Stimulated activated CD4-positive, alpha-beta T cell treated with anti-CD3 and anti-CD28 coated beads, TNF-alpha, amount 100 ng/mL, for 24 hours (primary cell): ENCODE measurements at places on chromosomes 6 and 20.

DNA sequence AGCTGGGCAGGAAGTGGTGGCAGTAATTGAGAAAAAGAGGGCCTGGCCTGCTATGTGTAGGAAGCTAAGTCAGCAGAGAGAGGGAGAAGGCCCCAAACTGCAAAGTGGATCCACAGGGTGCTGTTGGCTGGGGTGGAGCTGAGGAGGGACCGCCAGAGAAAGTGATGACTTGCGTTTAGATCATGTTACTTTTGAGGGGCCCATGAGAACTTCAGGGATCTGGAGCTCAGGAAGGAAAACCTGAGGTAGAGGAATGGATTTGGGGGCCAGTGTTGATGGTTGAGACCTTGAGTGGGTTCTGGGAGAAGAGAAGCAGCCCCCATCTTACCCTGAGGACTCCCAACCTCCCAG is 155.5 kb downstream of the MRPL14 start:
- no peak for DNase-seq

DNA sequence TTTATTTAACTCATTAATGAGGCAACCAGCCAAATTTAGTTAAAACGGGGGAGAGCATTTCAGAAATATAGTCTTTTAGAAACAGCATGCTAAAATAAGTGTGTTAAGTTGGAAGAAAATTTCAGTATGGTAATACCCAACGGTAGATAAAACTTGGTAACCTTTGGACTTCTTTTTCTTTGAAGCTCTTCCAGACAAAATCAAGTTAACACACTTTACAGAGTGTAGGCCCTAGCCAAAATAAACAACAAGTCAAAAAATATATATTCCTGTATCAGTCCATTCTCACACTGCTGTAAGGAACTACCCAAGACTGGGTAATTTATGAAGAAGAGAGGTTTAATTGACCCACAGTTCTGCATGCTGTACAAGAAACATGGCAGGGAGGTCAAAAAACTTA is 279.6 kb downstream of the HIVEP2 start:
- no peak for DNase-seq

GRCh38 chr6:137845460-137845859 is 21.6 kb upstream of the TNFAIP3 start:
- DNase-seq: no peak

GRCh38 chr20:53402233-53403005 is 191.2 kb downstream of the ZNF217 start:
- DNase-seq: peak; percentile 6

DNA sequence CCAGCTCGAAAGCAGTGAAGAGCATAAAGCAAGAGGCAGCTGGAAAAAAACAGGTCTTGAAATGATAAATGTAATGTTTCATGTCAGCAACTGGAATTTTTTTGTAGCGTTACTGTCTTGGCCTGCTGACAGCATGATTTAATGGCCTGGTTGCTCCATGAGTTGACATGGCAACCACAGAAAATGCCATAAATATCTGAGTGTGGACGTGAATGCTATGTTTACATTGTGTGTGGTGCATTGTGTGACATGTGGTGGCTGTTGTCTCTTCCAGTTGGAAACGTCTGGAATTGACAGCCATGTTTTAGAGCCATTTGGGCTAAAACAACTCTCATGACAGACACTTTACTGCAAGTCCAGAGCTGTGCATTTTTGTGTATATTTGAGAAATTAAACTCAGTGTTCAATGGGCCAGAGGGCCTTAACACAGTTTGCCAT is 170.0 kb downstream of the FOXA2 start:
- no peak for DNase-seq

GRCh38 chr6:105519954-105520353 is 117.1 kb upstream of the PREP start:
- DNase-seq: no peak

DNA sequence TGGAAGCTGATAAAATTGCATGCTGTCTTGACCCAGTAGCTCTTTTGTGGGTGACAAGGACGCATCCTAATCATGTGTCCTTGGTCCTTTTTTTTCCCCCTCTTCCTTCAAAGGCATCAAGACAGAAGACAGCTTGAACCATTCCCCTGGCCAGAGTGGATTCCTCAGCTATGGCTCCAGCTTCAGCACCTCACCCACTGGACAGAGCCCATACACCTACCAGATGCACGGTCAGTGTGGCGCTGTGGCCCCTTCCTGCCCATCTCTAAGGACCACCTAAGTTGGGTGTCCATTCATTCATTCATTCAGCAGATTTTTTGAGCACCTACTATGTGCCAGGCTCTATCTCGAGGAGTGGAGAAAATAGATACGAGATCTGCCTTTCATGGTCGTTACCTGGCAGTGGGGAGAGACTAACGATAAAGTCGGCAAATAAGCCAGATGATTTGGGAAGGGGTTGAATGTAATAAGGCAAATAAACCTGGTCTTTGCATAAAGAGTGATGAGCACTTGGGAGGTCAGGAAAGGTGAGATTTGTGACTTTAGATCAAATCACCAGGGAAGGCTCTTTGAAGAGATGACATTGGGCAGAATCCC is 121.5 kb downstream of the EYA2 start:
- DNase-seq: no peak

DNA sequence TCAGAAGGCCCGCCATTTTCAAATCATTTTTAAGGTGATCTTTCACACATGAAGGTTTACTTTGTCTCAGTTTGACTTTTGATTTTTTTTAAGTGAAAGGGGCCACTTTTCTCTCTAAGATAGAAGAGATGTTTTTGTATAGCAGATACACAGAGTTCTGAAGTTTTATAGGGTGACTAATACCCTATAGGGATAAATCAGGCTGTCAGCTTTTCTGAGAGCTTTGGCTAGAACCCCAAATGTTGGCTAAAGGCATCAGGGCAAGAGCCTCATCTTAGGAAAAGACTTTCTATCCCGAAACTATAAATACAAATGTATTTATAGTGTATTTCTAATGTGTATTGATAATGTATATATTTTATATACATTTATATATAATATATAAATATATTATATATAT is 181.4 kb downstream of the TBX18 start:
- no peak for DNase-seq

DNA sequence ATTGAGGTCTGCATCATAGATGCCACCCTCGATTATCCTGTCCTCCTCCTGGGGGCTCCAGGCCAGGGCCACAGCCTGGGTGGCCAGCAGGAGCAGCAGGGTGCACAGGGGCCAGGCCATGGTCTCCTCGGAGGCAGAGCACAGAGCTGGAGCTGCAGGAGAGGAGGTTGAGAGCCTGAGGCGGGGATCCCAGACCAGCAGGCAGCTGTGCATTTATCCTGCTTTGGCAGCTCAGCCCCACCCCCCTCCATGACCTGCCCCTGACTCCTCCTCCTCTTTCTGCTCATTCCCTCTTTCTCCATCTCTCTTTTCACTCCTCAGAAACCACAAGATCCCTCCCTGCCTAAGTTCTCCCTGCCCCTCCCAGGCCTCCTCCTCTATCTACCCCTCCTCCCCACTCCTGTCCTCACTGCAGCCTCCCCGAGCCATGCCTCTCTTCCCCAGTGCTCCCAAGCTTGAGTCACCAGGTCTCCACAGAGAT is at the start of gene CST2:
TSS of gene CST2 (minus strand) at position 189 of the 481 bp plus-strand sequence. CDS start at position 120, 69 bp downstream.
- no peak for DNase-seq

DNA sequence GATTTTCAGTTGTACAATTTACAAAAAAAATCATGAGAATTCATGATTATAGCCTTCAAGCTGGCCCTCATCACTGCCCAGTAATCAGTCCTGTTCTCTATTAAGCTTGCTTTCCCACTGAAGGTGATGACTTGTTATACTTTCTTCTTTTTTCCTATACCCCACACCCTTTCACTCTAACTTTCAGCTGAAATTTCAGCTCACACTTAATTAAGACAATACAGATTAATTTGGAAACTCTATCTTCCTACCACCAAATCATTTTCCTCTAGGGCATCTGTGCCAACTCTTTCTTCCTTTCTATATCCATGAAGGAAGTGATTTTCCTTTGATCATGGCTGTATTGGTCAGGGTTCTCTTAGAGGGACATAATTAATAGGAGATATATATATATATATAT is 449.9 kb downstream of the CD109 start:
- DNase-seq: no peak

DNA sequence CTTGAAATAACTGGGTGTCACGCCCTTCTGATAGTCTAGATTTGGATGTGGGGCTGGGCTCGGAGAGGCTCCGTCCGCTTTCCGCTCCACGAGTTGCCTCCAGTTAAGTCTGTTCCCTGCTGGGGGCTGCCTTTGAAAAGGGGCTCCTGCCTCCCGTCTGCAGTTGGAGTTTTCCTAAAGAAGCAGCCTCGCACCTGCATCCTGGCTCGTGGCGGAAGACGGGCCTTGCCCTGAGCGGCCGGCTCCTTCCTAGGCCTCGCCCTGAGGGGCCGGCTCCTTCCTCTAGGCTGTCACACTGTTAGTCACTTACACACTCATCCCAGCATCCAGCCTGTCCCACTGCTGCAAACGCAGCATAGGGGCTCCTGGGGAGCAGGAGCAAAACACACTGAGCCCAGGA is 74.4 kb downstream of the SMOC2 start:
- no peak for DNase-seq

GRCh38 chr6:30543821-30544220 is 12.5 kb downstream of the GNL1 start:
- no peak for DNase-seq

DNA sequence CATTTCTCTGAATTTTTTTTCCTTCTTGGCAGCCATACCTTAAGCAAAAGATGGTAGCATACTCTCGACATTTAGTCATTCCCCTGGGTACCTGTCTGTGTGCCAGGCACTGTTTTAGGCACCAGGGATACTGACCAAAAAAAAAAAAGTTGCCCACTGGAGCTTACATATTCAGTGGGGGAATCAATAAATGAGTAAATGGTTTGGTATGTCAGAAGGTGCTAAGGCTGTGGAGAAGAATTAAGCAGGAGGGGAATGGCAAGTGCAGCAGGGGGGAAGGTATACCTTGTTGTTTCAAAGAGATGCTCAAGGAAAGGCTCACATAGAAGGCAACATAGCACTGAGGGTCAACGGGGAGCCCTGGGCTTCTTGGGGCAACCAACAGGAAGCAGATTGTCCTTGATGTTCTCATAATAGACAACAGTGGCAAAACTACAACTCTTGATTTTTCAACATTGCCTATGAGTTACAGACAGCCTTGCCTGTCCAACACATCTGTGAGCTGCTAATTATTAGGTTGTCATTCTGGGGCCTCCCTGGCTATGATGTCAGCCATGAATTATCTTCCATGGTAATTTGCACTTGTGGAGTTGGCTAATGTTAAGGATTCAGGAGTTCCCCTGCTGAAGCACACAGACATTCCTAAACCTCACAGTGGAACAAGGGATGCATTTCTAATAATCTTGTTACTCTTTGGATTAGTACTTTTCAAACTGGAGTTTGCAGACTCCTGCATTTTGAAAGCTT is 19.6 kb downstream of the NT5E start:
- no peak for DNase-seq

- no peak for DNase-seq
Observed at GRCh38 chr20:20864351-20865096, 152.1 kb upstream of the RALGAPA2 start.

DNA sequence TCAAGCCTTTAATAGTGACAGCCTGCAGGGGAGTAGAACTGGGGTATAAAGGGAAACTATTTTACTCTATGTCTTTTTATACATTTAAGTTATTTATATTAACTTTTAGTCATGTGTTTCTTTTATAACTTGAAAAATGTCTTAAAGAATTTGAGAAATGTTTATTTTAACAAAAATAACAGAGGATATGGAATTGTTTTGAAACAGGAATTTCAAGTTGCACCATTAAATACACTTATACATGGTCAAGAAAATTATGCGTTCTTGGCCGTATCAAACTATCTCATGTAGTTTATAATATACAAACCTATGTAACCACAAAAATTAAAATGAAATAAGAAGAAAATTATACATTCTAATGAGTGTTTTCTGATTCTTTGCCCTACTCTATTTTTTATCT is 282.7 kb downstream of the GRIK2 start:
- no peak for DNase-seq

DNA sequence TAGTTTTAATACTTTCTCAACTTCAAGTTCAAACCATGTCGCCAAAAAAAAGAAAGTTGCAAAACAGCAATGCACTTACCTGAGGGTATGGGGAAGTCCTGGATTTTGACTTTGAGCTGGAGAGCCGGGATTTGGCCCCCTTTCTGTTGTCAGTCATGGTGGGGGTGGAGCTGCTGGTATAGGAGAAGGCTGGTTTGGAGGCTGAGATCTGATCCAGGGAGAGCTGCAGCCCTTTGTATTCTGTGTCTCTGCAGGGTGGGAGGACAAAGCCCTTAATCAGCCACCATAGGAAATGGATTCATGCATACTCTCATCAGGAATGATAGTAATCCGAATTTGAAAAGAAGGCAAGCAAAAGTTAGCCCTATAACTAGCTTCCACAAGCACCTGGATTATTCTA is 44.0 kb downstream of the SIM1 start:
- DNase-seq: no peak

DNA sequence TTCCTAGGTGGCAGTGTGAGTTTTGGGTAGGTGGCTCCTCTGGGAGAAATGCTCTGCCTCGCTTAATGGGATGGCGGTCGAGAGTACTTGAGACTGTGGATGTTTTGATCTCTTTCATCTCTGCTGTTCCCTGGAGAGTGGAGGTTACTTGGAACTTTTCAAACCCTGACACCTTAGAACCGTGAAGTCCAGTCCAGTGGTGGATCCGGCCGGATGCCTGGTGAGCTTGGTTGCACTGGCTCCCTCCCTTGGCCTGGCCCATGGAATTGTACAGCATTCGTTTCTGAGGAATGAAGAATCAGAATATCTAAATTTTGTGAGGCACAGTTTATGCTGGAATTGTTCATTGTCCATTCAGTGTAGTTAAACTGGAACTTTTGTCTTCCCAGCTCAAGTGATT is 51.0 kb downstream of the CSE1L start:
- no peak for DNase-seq

GRCh38 chr20:46965477-46965876 is 70.8 kb downstream of the EYA2 start:
- no peak for DNase-seq

GRCh38 chr6:38724343-38724742 is 9.2 kb downstream of the DNAH8 start:
- no peak for DNase-seq

DNA sequence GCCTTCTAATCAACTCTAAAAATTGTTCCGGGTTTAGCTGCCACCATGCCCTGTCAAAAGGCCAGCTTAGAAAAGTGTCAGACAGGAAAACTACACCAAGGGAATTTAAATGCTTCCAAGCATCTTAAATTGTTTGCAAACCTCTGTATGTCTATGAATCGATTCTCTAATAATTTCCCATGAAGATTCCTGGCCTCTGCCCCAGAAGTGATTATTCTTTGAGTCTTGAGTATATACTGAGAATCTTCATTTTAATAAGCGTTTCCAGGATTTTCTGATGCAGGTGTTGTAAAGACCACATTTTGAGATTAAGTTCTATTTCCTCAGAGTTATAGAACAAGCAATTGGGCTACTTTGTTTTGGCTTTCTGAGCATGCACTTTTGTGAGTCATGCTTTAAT is 471.8 kb upstream of the JAG1 start:
- DNase-seq: no peak

GRCh38 chr6:152351110-152351509 is 286.1 kb downstream of the SYNE1 start:
- no peak for DNase-seq

- DNase-seq: peak; percentile 53
Observed at GRCh38 chr6:29631860-29632731, 887 bp downstream of the GABBR1 start.
